A549 treated with Mapracorat at 1 μM for 4 hours (cell line): ENCODE measurements at places on chromosomes 12 and 14. TPM values are rescaled to one million over a fixed set of nuclear protein-coding genes. Genes with fewer than 3 reads are reported as not detected.

Gene TAS2R7
- total RNA-seq, result not detected in 5 replicates

Gene RND1
- total RNA-seq, result 4.3 to 8.4 TPM (median 5.8 TPM) in 5 replicates

Gene ACTN1
- 179 to 208 TPM (median 192 TPM) in 5 replicates for total RNA-seq

Gene RNU6-8
- not detected in 5 replicates for total RNA-seq

Gene SCAF11
- 45.0 to 51.3 TPM (median 46.4 TPM) in 5 replicates for total RNA-seq

Gene ZFHX2
- total RNA-seq, result 0.47 to 0.95 TPM (median 0.81 TPM) in 5 replicates

Gene NUDT4
- total RNA-seq, result 24.4 to 31.8 TPM (median 30.3 TPM) in 5 replicates
